ENCODE measurements at places on chromosomes 6 and 20.
A peak's percentile ranks its signal among the peaks of the same experiment; 100 is the strongest.

- DNase-seq = no peak
Measured at GRCh38 chr6:8110117-8110721, 7.9 kb upstream of the EEF1E1 start.

DNA sequence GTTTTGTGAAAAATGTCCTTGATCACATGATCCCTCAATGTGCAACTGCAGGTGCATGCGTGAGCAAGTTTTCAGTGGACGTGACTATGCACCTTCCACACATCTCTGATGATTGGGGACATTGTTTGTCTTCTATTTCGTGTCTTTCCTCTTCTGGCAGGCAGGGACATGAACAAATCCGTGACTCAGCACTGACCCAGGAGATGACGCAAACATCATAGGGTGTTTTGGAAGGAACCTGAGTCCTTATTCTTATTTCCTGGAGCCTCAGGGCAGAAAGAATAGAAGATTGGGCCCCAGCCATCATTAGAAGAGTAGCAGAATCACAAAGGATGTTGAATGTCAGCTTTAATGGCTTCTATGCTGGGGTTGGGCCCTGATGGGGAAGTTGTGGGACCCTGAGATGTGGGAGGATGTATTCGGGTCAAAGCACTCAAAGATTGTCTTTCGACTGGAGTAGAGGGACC is 11.9 kb upstream of the SIRPD start:
- no peak for DNase-seq

DNA sequence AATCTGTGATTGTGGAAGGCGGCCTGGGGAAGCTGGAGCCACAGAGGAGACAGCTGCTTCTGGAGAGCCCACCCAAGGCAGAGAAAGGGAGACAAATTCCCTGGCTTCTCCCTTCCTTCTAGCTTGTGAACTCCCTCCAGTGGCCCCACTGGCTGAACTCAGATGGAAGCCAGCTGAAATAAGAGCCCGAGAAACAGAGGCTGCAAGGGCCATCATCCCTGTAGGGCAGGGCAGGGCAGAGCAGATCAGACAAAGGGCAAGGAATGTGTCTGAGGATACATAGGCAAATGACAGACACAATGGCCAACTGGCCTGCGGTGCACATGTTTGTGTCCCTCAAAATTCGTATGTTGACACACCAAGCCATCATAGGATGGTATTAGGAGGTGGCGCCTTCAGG is 25.3 kb downstream of the MDFI start:
- DNase-seq = no peak

- DNase-seq = peak; percentile 80
Measured at GRCh38 chr6:139373154-139373927, 1.1 kb downstream of the CITED2 start.

DNA sequence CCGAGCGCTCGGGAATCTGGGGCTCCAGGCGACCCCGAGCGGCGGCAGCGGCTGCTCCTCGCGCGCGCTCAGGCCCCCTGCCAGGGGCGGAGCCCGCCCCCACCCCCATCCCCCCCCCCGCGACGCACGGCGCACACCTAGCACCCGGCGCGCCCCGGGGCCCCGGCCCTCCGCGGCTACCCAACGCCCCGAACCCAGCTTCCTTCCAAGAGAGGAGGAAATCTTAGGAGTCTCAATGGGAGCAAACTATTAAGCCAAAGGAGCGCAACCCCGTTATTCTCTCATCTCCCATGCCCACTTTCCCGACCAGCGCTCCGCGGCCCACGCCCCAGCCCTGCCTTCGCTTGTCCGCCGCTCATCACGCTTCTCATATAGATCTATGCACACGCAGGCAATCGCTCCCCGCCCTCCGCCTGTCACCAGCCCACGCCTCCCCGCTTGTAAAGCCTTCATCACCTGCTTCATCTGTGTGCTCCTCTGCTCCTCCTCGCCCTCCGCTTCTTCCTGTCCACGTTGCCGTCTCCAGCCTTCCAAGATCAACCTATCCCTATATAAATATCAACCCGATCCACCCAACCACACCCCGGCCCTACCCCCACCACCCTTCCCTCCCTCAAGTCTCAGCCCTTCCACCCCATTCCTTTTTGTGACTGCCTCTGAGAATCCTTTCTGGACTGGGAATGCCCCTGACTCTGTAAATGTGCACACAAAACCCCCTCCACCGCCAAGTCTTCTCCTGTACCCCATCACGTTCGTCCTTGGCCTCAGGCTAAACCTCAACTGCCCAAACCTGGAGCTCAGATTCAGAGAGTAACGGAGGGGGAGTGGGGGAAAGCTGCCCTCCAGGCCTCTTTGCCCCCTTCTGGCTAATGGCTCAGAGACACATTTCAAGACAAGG is at the start of gene DLK2:
Gene DLK2 (minus strand): TSS at position 18 of the 898 bp plus-strand sequence. CDS start 723 bp downstream, outside the sequence.
- DNase-seq = peak; percentile 41

GRCh38 chr6:75855052-75855451 is 106.0 kb downstream of the MYO6 start:
- peak; percentile 10 for DNase-seq

Data from CD4-positive, alpha-beta memory T cell (primary cell).